ENCODE measurements at places on chromosomes 1 and 21.

DNA sequence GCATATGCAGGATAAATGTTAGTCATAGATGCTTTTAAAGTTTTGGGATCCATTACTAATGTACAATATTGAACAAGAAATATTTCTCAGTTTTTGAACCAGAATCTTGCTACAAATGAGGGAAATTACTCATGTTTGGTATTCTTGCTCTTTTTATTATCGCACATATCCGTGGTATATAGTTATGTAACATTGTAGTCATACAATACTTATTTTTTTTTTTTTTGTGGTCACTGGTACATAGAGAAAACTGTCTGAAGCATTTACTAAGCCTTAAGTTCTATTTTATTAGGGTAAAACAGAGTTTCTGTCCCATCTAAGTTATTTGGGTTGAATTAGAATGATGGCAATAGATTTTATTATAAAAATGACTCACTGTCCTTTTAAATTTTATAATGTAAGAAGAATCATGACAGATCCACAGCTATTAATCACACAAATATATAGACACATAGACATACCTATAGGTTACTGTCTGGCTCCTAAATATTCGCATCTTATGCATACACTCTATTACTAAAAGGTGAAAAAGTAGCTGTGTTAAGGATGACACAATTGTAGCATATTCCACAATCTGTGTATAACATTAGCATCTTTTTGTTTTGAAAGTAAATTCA lies 18.0 kb upstream of the PRKAA2 start:
- no peak for DNase-seq

- DNase-seq: no peak
These were observed 337.8 kb downstream of the HLX start for GRCh38 chr1:221217029-221217428.

DNA sequence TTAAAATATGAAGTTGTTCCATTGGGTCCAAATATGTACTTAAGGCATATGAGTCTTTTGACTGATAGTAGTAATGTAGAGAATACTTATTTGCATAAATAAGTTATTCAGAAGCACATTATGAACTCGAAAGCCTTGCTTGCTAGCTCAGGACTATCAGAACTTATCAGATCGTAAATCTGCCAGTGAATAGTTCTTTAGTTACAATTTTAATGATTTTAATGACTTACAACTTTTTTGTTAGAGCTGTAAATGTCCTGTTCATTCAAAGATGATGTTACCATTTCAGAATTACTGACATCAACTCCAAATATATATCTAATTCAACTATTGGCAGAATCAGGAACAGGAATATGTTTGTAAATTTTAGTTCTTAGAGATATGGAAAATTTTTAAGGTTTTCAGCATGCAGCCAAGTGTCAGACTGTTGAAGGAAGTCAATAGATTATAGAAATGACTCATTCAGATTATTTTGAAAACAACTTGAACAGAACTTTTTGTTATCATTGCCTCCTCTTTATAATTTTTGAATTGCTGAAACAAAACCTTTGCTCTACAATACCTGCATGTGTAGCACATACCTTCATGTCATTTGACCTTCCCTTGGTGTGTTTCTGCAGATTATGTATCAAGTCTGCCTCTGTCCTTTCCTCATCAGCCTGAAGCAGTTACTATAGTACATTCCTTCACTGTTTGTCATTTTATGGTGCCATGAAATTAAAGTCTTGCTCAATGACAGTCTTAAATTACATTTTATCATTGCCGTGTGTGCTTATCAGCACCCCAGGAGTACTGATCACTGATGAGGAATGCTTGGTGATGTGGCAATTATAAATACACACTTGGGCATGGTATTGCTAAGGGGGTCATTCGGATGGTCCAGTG lies 44.9 kb downstream of the LRRC8D start:
- no peak for DNase-seq

GRCh38 chr1:116751621-116752020 lies 2.6 kb upstream of the CD2 start:
- no peak for DNase-seq

GRCh38 chr1:38919130-38919529 lies 22.5 kb downstream of the RHBDL2 start:
- DNase-seq: no peak

DNA sequence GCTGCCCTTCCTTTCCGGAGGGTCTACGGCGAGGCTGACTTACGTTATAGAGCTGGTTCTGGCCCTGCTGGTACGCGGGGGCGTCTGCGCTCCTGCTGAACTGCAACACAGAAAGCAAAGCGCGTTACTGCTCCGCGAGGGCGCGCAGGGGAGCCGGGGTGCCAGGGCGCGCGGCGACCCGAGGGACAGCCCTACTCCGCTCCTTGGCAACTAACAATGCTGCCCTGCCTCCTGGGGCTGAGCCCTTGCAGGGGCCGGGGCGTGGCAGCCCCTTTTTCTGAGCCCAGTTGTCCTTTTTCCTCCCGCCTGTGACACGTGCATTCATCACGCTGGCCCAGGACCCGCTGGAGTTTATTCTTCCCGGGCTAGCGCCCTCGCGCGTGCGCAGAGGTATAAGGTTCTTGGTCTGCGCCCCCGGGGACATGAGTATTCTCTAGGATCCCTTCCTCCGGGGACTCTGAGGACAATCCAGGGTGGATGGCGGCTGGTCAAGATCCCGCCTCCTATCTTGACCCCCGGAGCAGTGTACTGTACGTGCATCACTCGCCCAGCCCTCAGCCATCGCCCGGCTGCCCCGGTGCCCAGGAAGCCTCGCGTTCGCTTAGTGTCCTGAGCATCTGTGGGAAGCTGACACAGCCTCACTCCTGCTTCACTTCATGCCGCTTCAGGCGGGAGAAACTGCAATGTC lies 78.9 kb downstream of the CD247 start:
- DNase-seq: no peak

- DNase-seq: peak; percentile 44
These were observed 54.3 kb upstream of the HNRNPU start for GRCh38 chr1:244918421-244919319.

- no peak for DNase-seq
These were observed 50.3 kb upstream of the TARBP1 start for GRCh38 chr1:234529095-234529949.

DNA sequence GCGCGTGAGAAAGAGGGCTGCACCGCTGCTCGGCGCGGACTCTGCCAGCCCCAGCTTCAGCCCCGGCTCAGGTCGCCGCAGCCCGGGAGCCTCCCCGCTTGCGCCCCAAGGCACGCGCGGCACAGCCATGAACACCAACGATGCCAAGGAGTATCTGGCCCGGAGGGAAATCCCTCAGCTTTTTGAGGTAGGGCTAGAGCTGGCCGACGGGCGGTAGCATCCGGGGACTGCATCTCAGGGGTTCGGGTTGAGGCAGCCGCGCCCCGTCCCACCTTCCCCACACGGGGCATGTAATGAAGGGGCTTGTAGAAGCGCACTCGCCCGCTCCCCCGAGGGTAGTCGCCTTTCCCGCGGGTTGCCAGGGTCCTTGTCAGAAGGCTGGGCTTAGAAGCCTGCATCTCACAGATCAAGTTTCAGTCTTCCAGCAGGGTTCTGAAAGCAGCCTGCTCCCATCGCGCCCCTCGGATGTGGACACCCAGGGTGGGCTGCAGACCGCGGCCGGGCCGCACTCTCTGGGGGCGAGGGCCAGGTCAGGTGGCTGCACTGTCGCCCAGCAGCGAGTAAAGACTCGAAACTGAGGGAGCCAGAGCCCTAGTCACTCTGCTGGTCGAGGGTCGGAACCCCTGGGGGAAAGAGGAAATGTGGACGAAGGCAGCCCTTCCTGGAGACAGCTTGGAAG lies 507 bp downstream of the AK5 start:
- DNase-seq: no peak

GRCh38 chr1:7962014-7962335 lies 464 bp downstream of the PARK7 start:
- no peak for DNase-seq

GRCh38 chr1:31615414-31615813 lies 2.1 kb upstream of the HCRTR1 start:
- DNase-seq: no peak

DNA sequence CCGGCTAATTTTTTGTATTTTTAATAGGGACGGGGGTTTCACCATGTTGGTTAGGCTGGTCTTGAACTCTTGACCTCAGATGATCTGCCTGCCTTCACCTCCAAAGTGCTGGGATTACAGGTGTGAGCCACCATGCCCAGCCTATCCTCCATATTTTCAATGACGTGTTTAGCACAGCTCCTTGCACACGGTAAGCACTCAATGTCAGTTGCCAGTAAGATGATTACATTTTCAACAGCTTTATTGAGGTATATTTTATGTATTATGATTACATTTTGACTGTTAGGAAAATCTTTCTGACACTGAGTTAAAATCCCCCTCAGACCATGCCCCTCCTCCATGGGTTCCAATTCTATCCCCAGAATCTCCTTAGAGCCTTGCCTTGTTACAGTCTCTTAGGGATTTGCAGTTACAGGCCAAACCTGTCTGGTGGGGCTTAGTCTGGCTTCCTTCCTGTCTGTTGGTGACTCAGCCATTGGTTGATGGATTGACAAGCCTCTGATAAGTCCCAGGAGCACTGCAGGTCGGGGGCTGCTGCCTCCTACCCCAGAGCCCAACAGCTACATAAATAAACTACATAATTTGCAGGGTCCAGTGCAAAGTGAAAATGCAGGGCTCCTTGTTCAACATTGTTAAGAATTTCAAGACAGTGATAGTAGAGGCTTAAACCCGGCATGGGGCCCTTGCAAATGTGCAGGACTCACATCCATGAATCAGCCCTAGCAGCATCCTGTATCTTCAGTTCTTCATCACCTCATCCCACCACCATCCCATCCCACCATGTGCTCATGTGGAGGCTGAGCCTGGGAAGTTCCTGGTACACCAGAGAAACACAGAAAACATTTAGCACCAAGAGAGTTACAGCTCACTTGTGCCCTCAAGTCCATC lies 23.4 kb downstream of the COA7 start:
- DNase-seq: no peak

DNA sequence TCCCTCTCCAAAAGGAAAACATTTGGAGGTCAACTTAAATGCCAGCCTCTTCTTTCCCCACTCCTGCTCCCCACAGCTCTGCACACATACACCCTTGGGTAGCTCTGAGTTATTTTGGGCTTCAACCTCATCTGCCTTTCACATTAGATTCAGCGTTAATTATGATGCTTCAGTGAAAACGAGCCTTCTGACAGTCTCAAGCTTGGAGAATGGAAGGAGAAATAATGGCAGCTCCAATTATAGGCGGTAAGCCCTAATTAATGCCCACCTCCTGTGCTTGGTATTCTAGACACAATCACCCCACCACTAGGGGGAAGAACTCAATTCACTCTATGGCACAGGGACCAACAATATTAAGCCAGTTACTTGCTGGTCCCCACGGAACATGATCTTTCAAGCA lies 397.9 kb downstream of the BRINP2 start:
- DNase-seq: no peak

GRCh38 chr1:100443811-100444571 lies 91.7 kb downstream of the CDC14A start:
- no peak for DNase-seq

- no peak for DNase-seq
These were observed 24.7 kb upstream of the HSD17B7 start for GRCh38 chr1:162765788-162766187.

GRCh38 chr1:88700425-88701013 lies 16.4 kb downstream of the PKN2 start:
- no peak for DNase-seq
